Bronchial epithelial cell (primary cell): ENCODE measurements at places on chromosomes 3 and 15.

DNA sequence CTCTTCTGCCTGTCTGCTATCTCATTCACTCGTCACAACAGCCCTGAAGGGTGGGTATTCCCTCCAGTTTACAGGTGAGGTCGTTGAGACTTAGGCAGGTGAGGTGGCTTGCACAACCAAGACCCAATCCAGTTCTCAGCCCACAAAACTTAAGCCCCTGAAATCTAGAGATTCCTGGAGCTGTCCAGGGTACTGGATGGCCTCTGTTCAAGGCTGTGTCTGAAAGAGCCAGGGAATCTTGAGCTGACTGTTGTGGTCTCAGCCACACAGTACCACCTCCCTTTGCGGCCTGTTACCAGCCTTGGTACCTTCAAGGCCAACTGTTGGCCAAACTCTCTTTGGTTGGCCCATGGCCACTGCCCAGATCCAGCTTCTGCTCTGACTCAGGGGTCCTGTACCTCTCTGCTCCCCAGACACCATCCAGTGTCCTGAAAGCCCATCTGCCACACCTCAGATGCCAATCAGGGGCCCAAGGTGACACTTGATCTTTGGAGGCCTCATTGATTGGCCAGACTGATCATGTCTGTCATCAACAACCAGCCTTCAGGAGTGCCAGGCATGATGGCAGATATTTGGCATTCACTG lies 10.9 kb upstream of the FAM107A start:
- DNase-seq = no peak

DNA sequence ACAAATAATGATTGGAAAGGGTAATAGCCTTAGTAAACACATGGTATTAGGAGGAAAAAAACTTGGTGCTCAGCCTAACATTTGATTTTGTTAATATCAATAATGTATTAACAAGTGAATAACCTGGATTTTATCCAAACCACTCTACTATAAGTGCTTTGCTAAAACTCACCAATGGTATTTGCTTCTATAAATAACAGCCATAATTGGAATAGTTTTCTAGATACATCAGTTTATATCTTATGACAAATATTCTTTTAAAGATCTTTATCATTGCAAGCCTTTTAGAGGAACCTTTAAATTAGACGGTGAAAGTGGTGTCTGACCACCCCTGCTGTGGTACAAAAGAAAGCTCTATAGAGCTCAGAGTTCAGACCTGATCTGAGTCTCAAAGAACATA lies 123.9 kb downstream of the SHOX2 start:
- no peak for DNase-seq

- no peak for DNase-seq
These were observed 29.3 kb downstream of the CTSH start for GRCh38 chr15:78915341-78916087.

DNA sequence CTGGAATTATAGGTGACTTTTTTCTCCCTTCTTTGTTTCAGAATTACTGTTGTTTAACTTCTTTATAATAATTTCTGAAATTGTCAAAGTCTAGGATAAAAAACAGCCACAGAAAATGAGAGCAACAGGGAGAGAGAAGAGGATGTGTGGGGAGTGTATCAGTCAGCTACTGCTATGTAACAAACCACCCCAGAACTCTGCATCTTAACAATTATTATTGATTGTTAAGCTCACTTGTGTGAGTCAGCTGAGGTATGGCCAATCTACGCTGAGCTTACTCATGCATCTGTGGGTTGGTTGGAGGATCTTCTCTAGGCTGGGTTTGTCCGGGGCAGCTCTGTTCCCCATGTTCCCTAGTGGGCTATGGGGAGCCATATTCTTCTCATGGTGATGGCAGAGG lies 43.7 kb upstream of the CDV3 start:
- no peak for DNase-seq

- DNase-seq = peak; percentile 57
These were observed 5.3 kb downstream of the ACVR2B start for GRCh38 chr3:38458796-38459498.

- no peak for DNase-seq
These were observed 383.7 kb downstream of the MFSD1 start for GRCh38 chr3:159185443-159186050.

GRCh38 chr3:171846597-171846996 lies 3.4 kb downstream of the TMEM212 start:
- DNase-seq = peak; percentile 50
